HT-29 (cell line): ENCODE measurements at places on chromosomes 12 and 14.

DNA sequence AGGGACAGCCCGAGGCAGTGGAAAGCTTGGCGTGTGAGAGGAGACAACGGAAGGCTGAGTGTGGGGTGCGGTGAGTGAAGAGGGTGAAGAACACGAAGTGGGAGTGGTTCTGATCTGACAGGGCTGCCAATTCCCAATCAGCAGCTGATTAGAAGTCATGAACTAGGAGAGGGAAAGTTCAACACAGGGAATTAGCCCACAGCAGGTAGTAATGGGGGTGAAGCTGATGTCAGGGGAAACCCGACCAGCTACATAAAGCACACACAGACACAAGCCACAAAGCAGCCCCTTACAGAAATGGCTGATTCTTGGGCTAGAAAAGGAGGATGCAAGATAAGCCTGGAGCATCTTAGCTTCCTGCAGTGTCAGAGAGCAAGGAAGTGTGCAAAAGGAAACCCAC is 47.5 kb upstream of the TCL1A start:
- no peak for DNase-seq

GRCh38 chr12:19039515-19039914 is 90.0 kb upstream of the PLEKHA5 start:
- no peak for DNase-seq

DNA sequence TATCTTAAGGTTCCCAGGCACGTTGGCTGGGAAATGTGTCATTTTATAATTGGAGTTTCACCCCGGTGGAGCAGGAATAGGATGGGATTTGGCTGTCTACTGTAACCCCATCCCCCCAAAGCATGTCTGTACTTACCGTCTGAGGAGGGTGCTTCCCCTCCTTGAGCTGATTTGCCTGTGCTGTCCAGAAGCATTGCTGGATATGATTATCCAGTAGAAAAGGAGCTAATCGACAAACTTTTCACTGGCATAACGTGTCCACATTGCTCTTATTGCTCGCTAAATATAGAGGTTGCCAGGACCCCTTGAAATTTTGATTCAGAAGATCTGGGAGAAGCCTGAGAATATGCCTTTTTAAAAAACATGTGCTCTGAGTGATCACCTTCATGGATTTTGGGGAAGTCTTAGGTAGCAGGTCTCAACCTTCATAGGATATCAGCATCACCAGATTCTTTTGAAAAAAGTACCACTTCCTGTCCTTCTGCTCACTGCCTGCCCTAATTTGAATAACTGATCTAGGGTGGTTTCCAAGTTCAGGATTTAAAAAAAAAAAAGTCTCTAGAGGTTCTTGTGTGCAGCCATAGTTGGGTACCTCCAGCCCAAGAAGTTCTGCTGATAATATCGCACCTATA is 80.4 kb upstream of the KCNA1 start:
- no peak for DNase-seq

DNA sequence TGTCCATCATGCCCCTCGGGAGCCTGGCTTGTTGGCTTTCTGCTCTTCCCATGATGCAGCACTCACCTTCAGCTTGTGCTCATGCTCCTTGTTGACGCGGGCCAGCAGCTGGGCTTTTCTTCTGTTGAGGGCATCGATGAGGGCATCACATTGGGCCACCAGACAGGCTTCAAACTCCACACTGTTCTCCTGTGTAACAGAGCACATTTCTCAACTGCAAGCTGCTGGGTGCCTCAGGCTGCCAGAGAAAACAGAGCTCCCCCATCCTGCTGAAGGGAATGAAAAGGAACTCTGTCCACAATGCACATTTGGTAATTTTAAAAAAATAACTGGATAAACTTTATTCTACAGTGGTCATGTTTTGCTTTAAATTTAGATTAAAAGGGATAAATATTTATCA is 72.1 kb downstream of the TRIM9 start:
- no peak for DNase-seq

DNA sequence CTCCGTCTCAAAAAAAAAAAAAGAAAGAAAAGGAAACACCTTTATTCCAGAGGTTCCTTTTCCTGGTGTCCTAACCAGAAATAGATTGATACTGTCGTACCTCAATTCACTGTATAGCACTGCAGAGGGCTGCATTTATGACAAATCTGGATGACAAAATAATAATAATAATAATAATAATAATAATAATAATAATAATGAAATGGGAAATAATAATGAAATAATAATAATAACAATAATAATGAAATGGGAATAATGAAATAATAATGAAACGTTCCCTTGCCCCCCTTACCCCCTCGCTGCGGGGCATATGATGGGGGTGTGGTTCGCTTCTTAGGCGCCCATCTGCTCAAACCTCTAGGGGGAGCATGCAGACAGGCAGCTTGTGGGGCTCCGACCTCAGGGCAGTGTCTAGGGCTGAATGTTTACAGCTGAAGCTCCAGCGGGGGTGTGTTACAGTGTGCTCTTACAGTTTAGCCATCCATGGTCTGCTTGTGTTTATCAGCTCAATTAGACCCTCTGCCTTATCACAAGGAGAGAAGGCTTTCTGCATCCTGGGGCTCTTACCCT is 1088.3 kb upstream of the SEL1L start:
- DNase-seq: no peak

GRCh38 chr14:33717866-33718265 is 233.0 kb downstream of the EGLN3 start:
- DNase-seq: no peak

DNA sequence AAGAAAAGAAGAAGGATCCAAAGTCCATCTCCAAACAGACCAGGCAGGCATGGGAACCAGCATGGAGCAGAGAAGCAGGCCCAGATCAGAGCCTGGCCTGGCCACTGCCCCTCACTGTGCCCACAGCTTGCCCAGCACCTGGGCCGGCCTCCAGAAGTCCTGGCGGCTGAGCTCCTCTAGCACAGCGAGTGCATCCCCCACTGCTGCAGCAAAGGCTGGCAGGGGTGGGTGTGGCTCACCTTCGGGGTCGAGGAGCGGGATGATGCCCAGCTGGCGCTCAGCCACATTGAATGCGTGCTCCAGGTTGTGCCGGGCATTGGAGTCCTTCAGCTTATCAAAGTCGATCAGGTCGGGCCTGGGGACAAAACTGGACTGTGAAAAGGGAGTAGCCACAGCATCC is 78.7 kb downstream of the SPTB start:
- no peak for DNase-seq

GRCh38 chr14:99377951-99378350 is 102.7 kb downstream of the SETD3 start:
- DNase-seq: no peak

- peak; percentile 68 for DNase-seq
Observed at GRCh38 chr14:105487986-105488777, 1.5 kb downstream of the CRIP1 start.

DNA sequence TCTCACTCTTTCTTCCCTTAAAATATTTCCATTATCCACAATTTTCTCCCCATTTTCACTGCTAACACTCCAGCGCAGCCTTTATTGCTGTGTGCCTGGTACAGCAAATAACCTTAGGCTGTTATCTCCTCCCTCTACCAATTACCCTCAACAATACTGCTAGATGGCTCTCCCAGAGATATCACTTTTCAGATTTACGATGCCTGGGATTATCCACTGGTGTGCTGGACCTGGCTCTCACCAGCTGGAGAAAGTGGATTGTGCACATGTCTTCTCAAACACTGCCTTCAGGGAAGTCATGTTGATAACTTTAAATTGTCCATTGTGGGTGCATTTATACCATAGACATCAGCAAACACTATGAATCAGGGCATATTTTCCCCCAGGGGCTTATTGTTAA is 101.9 kb upstream of the ADAMTS20 start:
- DNase-seq: no peak

GRCh38 chr12:54392485-54393206 is 8.1 kb upstream of the ZNF385A start:
- no peak for DNase-seq

GRCh38 chr14:37466623-37467088 is 128.4 kb downstream of the FOXA1 start:
- DNase-seq: peak; percentile 76
